ENCODE measurements at places on chromosomes 3 and 15. TPM values are rescaled to one million over a fixed set of nuclear protein-coding genes. Genes with fewer than 3 reads are reported as not detected.

NPAP1 gene
- not detected for total RNA-seq

SERINC4 gene
- total RNA-seq, result under 0.01 TPM

TMEM158 gene
- 0.52 TPM for total RNA-seq

PRSS50 gene
- total RNA-seq, result not detected

IL17RD gene
- total RNA-seq, result 18.8 TPM

ACP3 gene
- 0.52 TPM for total RNA-seq

PRR20G gene
- not detected for total RNA-seq

STRIT1 gene
- total RNA-seq, result 1.0 TPM

GOLGA6D gene
- total RNA-seq, result under 0.01 TPM

UBAP1L gene
- total RNA-seq, result 2.1 TPM

SOX14 gene
- total RNA-seq, result not detected

HRH1 gene
- 5.2 TPM for total RNA-seq

SAMD7 gene
- not detected for total RNA-seq

DISP2 gene
- under 0.01 TPM for total RNA-seq

ANKRD63 gene
- total RNA-seq, result not detected

EXOG gene
- total RNA-seq, result 14.1 TPM

LRRN1 gene
- 19.8 TPM for total RNA-seq

CELSR3 gene
- total RNA-seq, result under 0.01 TPM

GOLGA8G gene
- not detected for total RNA-seq

LRRC2 gene
- total RNA-seq, result 3.7 TPM

CMTM8 gene
- not detected for total RNA-seq

SH2D7 gene
- total RNA-seq, result not detected

ASB14 gene
- not detected for total RNA-seq

ERC2 gene
- total RNA-seq, result 1.0 TPM

PCSK6 gene
- total RNA-seq, result 11.5 TPM

KY gene
- 61.6 TPM for total RNA-seq

TTLL13 gene
- total RNA-seq, result not detected

STXBP5L gene
- not detected for total RNA-seq

RBSN gene
- total RNA-seq, result 30.3 TPM

GADL1 gene
- 25.1 TPM for total RNA-seq

CSTA gene
- total RNA-seq, result 0.52 TPM

CKMT1A gene
- not detected for total RNA-seq

GOLGA8J gene
- not detected for total RNA-seq

All from skeletal muscle tissue (tissue), 5 donors.